PC-9 (cell line): ENCODE measurements at places on chromosomes 13 and 19.

DNA sequence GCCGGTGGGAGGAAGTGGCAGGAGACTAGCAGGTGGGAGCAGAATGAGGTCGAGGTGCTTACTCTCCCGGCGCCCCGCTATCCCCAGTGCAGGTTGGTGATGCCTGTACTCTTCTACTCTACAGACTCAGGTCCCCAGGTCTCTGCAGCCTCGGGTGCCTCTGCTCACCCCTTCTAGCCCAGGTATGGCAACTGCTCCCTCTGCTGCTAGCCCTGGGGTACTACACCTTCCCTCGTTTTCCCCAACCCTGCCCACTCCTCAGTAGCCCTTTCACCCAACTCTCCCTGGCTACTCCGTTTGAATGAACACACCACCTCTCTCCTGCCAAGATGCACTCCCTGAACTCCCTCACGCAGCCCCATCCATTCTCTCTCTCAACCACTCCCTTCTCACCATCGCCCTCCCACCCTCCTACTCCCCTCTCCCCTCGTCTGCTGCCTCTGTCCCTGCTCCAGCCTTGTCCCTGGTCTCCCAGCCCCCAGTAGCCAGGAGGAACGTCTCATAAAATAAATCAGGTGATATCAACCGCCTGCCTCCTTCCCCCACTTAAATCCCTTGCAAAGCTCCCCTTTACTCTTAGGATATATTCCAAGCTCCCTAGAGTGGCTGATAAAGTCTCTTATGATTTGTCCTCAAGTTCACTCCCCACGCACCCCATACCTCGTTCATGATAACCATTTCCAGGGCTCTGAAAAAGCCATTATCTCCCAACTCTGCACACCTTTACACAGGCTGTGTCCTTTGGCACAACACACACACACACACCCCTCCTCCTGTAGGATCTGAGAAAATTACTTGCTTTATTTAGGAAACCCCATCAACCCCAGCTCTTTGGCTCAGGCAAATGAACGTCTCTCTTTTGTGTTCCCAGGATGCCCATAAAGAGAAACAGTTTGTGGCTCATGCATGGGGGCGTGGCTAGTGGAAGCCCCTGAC lies 8.2 kb upstream of the MEIS3 start:
- peak; percentile 48 for DNase-seq

GRCh38 chr13:50425772-50426171 lies 410.5 kb downstream of the KCNRG start:
- no peak for DNase-seq

DNA sequence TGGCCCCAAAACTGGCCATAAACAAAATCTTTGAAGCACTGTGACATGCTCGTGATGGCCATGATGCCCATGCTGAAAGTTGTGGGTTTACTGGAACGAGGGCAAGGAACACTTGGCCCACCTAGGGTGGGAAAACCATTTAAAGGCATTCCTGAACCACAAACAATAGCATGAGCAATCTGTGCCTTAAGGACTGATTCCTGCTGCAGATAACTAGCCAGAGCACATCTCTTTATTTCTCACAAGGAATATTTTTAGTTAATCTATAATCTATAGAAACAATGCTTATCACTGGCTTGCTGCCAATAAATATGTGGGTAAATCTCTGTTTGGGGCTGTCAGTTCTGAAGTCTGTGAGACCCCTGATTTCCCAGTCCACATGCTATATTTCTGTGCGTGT lies 10.3 kb upstream of the ZNF726 start:
- DNase-seq = no peak

DNA sequence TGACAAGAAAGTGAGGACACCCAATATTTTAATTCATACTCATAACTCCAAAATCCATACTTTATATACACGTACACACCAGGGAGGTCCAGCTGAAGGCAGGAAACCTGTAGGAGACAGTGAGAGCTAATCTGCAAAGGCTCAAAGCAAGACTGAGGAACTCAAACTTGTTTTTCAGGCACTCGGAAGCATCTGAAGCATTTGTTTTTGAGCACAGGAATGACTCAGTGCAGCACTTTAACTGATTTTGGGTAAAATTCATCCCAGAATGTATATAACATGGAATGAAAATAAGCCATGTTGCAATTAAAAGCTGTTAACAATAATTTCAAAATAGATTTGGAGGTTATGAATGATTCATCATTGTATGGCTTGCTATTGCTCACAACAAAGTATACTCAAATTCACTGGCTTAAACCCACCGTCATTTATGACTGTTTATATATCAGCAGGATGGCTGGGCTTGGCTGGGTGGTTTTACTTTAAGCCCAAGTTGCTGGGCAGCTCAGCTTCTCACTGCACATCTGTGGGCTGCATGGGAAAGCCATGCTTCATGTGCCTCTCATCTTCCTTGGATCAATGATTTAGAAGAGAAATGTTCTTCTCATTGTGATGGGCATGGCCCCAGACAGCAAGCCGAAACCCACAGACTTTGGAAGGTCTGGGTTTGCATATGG lies 177.0 kb downstream of the RFC3 start:
- no peak for DNase-seq

DNA sequence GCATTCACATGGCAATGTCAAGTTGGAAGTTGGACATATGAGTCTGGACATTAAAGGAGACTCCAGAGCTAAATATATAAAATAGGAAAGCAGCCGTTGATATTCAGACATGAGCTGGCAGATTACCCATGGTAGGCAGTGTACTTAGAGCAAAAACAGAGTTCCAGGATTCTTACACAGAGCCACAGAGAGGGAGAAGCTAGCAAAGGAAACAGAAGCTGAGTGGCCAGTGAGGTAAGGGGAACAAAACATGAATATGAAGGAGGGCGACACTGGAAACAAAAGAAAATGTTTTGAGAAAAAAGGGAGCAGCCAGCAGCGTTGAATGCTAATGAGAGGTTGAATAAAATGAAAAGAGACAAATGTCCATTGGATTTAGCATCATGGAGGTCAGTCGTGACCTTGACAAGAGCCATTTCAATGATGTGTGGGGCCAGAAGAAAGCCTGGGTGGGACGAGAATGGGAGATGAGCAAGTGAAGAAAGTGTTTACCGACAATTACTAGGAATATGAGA lies 198.4 kb downstream of the POU4F1 start:
- DNase-seq = no peak

GRCh38 chr13:30477346-30478195 lies 11.8 kb upstream of the HMGB1 start:
- no peak for DNase-seq

DNA sequence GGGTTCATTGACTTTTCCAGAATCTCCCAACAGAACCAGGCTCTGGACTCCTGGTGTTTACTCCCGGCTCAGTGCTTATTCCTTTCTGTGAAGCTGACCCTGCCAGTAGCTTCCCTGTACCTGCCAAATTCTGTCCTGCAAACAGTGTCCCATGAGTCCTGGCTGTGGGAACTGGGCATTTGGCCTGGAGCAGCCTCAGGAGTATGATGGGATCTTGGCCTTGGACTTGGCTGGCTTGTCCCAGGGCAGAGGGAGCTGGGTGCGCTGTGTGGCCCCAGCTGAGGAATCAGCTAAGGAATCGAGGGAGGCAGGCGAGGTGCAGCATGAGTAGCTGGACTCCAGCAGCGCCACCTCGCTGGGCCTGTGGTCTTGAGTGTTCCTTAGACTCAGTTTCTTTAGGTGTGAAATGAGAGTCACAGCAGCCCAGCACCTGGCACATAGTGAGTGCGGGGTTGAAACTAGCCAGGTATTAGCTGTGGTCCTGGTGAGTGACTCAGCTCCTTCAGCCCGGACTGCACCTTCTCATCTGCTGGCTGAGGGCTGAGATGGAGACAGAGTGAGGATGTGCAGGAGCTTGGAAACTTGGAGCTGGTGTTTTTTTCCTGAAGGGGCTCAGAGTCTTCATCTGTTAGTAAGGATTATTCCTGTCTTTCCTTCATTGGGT lies 10.4 kb downstream of the CLASRP start:
- no peak for DNase-seq

GRCh38 chr13:39200249-39200910 lies 162.1 kb downstream of the NHLRC3 start:
- no peak for DNase-seq

GRCh38 chr19:46958532-46958931 lies 61.1 kb upstream of the NPAS1 start:
- no peak for DNase-seq

GRCh38 chr19:49809160-49809940 lies 3.7 kb downstream of the FUZ start:
- DNase-seq = no peak

GRCh38 chr13:34410678-34411077 lies 531.4 kb upstream of the NBEA start:
- no peak for DNase-seq
